Fibroblast of villous mesenchyme (primary cell): ENCODE measurements at places on chromosomes 13 and 19. TPM values are rescaled to one million over a fixed set of nuclear protein-coding genes. Genes with fewer than 3 reads are reported as not detected.

- DNase-seq = no peak
These were observed 9.1 kb downstream of the COL4A2 start for GRCh38 chr13:110316196-110316595.

GRCh38 chr19:18093439-18094161 is 4.0 kb upstream of the MAST3 start:
- no peak for DNase-seq

DNA sequence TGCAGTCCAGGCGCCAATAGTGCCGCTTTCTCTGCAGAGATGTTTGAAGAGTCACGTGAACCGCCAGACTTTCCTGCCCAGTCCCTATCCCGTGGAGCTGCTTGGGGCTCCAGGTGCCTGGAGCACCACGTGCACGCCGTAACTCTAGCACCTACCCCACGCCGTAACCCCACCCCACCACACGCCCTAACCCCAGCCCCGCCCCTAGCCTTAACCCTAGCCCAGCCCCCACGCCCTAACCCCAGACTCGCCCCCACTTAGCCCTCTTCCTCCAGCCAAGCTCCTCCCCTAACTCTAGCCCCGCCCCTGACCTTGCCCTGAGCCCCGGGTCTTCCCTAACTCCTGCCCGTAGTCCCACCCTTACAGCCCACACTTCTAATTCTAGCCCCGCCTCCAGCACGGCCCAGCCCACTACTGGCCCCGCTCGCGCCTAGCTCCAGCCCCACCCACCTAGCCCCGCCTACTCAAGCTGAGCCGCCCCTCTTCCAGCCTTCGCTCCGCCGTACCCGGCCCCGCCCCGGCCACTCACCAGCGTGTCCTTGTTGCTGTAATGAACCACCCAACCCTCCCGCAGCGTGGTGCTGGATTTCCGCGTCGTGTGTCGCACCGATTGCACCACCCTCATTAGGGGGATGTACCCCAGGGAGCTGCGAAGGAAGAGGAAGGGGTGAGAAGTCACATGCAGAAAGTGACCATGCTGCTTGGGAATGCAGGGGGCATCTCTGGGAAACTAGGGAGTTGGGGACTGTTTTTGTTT is 19.5 kb downstream of the PRKD2 start:
- peak; percentile 87 for DNase-seq

DNA sequence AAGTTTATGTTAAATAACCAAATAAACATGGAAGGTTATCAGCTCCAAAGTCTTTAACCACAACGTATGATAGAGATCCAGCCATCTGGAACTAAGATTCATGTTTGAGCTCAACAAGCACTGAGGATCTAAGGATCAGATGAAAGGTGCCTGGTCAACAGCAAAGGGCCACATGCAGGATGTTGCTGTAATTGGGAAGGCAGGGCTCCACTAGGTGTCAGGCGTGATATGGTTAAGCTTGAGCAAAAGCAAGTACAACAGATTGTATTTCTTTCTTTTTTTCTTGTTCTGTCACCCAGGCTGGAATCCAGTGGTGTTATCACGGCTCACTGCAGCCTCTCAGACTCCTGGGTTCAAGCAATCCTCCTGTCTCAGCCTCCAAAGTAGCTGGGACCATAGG is 12.0 kb downstream of the EBPL start:
- DNase-seq = peak; percentile 83

GRCh38 chr19:12543855-12544254 is 7.4 kb downstream of the ZNF564 start:
- peak; percentile 19 for DNase-seq

DACT3 gene
- total RNA-seq = 5.2 and 11.3 TPM in 2 replicates

- no peak for DNase-seq
These were observed 37.3 kb downstream of the CILP2 start for GRCh38 chr19:19575411-19575810.

CLEC17A gene
- not detected in 2 replicates for total RNA-seq

- no peak for DNase-seq
These were observed 14.7 kb downstream of the TECR start for GRCh38 chr19:14544047-14544446.

DMRTC2 gene
- not detected in 2 replicates for total RNA-seq

GRCh38 chr19:17255150-17255621 is 9.4 kb downstream of the USHBP1 start:
- no peak for DNase-seq

ERFL gene
- under 0.01 TPM in 1 of 2 replicates, not detected in the other for total RNA-seq

- peak; percentile 22 for DNase-seq
These were observed 72.3 kb downstream of the GPR12 start for GRCh38 chr13:26688286-26688685.
